ENCODE measurements at places on chromosomes 6 and 20.

DNA sequence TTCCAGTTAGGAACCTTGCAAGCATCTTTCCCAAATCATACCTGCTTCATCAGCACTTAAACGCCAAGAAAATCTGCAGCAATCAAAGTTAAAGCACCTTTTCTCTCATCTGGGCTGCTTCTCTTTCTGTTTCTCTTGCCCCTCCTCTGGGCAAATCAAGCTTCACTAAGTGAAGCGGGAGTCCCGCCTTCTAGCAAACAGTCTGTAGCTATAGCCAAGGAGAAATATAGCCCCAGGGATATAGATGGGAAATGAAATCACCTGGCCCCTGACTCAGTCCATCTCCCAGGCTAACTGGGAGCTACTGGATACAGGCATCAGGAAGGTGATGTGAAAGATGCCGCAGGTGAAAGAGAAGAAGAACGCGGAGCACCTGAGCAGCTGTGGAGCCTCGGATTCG, 481.9 kb downstream of the C6orf118 start:
- no peak for DNase-seq

GRCh38 chr20:16581241-16581640, 8.0 kb upstream of the KIF16B start:
- DNase-seq, result no peak

DNA sequence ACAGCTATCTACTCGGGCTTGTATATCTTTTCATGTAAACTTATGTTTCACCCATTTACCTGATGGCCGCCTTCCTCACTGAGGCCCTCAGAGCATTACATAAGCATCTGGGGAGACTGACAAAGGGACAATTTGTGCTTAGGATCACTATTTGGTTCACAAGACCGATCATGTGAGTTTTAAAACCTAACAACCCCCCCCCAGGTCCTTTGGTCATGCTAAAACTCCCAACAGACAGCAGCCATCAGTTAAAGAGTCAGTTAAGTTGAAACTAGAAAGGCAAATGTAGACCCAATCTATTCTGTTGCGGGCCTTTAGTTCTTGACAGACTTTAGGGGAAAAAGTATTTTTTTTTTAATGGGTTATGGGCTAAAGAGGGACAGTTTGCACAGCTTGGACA, 205.0 kb upstream of the RNF24 start:
- DNase-seq, result no peak

DNA sequence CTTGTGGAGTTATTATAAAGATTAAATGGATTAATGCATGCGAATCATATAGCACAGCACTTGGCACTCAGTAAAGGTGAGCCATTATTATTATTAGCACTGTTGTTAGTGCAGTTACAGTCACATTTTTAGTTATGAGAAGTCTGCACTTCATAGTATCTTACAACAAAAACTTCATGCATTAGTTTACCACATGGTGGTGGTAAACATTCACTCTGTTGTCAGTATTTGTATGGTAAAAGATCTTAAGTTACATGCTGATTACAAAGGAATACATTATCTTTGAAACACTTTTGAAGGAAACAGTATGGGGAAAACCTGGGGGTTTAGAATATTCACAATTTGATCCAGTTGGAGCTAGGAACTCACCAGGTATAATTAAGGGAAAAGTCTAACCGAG, 20.8 kb downstream of the TMEM14A start:
- DNase-seq, result no peak

Data from NCI-H2107 (cell line).